Natural killer cell (primary cell): ENCODE measurements at places on chromosomes 11 and 22.

DNA sequence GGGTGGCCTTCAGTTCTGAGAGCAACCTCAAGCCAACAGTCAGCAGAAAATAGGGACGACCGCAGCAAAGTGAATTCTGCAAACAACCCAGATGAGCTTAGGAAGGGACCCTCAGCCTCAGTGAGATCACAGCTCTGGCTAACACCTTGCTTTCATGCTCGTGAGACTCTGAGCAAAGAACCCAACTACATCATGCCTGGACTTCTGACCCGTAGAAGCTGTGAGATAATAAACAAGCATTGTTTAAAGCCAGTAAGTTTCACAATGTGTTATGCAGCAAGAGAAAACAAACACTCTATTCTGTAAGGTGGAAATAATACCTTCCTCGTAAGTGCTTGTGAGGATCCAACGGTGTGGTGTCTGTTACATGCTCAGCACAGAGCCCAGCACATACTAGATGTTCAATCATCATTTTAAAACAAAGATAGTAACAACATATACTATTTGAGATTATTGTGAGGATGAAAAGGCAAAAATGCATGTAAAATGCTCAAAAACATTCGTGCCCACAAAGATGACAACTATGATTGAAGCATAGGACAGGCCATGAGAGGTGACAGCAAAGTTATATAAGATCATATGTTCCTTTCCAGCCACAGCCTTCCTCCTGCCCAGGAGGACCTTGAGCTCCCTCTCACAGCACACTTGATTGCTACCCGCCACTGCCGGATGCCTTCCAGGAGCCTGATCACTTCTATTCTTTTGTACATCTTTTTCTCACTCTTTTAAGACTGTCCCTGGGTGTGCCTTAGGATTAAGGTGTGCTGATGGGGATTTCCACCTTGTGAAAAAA is 433.3 kb downstream of the BUD13 start:
- no peak for DNase-seq

DNA sequence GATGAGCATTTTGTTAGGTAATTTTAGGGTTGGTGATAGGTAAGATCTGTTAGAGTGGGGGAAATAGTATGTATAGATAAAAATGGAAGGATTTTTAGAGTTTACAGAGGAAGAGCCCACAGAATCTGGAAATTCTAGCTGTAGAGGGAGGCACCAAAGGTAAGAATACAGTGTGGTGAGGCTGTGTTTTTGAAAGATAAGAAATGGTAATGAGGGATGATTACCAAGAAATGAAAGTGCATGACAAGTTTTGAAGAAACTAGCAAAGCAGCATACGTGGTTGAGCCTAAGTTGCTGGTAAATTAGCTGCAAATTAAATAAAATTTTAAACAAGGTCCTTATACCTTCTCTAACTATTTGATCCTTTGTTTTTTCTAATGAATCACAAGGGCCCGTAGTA is 14.6 kb upstream of the RASSF10 start:
- DNase-seq = no peak

DNA sequence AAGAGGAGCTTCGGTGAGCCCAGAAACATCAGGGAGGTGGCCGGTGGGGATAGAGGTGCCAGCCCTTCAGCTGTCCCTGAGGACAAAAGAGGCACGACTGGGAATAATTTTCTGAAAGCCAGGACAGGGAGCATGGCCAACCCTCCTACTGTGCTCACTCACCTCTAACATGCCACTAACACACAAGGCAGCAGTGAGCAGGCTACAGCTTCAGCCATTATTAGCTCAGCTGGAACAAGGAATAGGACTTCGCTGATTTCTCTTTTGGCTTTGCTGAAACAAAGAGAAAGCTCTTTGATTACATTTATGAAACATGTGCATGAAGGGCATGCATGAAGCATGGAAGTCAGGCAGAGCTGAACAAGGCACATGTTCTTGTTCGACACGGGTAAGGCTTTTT is 12.1 kb upstream of the OR10A5 start:
- no peak for DNase-seq

DNA sequence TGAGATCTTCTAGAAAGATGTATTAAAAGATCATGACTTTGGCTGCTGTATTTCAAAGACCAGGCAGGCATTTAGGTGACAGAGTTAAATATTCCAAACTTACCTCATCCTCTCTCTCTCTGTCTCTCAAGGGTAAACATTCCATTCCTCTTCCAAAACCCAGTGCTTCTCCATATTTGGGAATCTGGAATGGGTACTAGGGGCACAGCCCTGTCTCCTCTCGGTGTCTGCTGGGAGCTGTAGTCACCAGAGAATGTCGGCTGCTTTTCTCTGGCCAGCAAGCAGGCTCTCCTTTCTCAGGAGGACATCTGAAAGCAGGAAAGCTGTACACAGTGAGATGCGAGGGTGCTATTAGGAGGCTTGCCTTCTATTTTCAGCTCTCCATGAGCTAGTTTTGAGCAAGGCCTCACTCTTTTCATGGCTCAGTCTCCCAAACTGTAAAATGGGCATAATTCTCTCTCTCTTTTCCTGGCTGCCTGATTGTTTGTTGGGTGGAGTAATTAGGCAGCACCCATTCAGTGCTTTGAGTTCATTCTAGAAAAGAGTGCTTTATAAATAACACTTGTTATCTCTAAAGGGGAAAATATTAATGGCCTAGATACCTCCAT is 9.3 kb upstream of the PEX26 start:
- no peak for DNase-seq

DNA sequence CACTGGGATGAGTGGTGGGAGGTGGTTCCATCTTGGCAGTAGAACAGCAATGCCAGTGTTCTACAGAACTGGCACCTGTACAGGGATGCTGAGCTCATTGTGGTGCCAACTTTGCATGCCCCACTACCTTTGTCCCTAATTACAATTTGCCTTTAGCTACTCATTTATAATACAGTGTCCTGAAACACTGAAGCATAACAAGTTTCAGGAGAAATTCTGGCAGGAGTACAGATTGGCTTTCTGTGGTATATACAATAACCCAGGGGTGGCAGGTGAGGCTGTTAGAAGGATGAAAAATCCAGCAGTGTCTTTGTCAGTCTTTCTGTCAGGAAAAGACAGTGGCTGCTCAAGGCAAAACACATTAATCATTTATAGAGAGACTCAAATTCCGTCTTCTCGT is 240.3 kb downstream of the FAM76B start:
- no peak for DNase-seq

- no peak for DNase-seq
Observed at GRCh38 chr11:114290503-114291235, 5.5 kb upstream of the NNMT start.

GRCh38 chr11:117887431-117888138 is 11.1 kb upstream of the FXYD6 start:
- no peak for DNase-seq

DNA sequence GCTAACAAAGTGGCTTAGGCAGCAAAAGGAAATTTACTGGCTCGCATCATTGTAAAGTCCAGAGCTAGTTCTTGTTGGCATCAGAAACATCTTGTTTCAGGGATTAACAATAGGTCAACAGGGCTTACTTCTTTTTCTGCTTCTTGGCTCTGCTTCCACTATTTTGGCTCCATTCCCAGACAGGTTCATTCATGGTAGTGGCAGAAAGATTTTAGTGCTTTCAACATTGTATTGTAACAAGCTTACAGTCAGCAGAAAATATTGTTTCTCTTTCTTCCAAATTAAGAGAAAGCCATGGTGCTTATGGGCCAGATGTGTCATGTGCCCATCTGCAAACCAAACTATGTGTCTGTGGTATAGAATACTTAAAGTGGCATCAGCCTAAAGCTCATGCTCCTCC is 315.6 kb downstream of the RAB38 start:
- DNase-seq = no peak

GRCh38 chr22:30370641-30371230 is 13.9 kb downstream of the CCDC157 start:
- DNase-seq = no peak

DNA sequence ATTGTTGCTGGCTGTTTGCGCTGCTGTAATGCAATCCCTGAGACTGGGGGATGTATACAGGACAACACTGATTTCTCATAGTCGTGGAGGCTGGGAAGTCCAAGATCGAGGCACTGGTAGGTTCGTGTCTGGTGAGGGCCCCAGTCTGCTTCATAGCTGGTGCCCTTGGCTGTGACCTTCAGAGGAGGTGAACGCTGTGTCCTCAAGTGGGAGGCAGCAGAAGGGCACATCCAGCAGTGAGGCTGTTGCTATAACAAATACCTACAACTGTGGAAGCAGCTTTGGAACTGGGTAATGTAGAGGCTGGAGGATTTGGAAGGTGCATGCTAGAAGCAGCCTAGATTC is 21.3 kb downstream of the KRTAP5-5 start:
- DNase-seq = no peak

- DNase-seq = no peak
Observed at GRCh38 chr22:47593291-47593690, 830.8 kb downstream of the TBC1D22A start.

- peak; percentile 12 for DNase-seq
Observed at GRCh38 chr11:124954590-124954955, 571 bp downstream of the CCDC15 start.

GRCh38 chr11:33670250-33671011 is 30.2 kb downstream of the C11orf91 start:
- DNase-seq = no peak

GRCh38 chr11:6437993-6438392 is 2.8 kb downstream of the HPX start:
- no peak for DNase-seq

- DNase-seq = no peak
Observed at GRCh38 chr11:126190792-126191191, 20.7 kb downstream of the RPUSD4 start.

GRCh38 chr11:128919216-128919615 is 23.5 kb downstream of the TP53AIP1 start:
- no peak for DNase-seq

GRCh38 chr11:11415901-11416300 is 62.9 kb upstream of the CSNK2A3 start:
- DNase-seq = no peak
